ENCODE measurements at places on chromosomes 2 and 18. TPM values are rescaled to one million over a fixed set of nuclear protein-coding genes. Genes with fewer than 3 reads are reported as not detected.
A peak's percentile ranks its signal among the peaks of the same experiment; 100 is the strongest.

The KLHL30 gene
- total RNA-seq, result not detected

The CYP20A1 gene
- total RNA-seq, result 12.2 TPM

The SPATS2L gene
- total RNA-seq, result 8.9 TPM

The PLA2R1 gene
- not detected for total RNA-seq

The ADRA2B gene
- total RNA-seq, result 0.52 TPM

The MTX2 gene
- total RNA-seq, result 28.1 TPM

The PLGLB2 gene
- 0.10 TPM for total RNA-seq

The GMCL1 gene
- 15.9 TPM for total RNA-seq

The SNTG2 gene
- 1.0 TPM for total RNA-seq

The ASPRV1 gene
- 0.59 TPM for total RNA-seq

The TEKT4 gene
- not detected for total RNA-seq

- DNase-seq, result no peak
Measured at GRCh38 chr2:223925106-223925505, 20.0 kb downstream of the WDFY1 start.

GRCh38 chr2:229196448-229196847, 74.6 kb downstream of the PID1 start:
- no peak for DNase-seq

GRCh38 chr18:79819968-79820351, 22.2 kb downstream of the KCNG2 start:
- DNase-seq, result no peak

DNA sequence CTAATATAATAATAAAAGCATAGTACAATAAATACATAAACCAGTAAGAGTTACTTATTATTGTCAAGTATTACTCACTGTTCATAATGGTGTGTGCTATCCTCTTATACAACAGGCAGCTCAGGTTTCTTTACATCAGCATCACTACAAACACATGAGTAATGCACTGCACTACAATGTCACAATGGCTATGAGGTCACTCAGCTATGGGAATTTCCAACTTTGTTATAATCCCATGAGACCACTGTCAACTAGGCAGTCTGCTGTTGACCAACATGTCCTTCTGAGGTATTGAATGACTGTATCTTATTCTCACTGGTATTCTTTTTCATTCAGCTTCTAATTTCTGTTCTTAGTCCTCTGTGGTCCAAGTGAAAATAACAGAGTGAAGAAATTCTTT, 250.4 kb upstream of the DSEL start:
- no peak for DNase-seq

GRCh38 chr18:9434122-9434701, 41.1 kb upstream of the RALBP1 start:
- DNase-seq, result peak; percentile 5

- no peak for DNase-seq
Measured at GRCh38 chr18:59960272-59960671, 60.5 kb downstream of the PMAIP1 start.

- DNase-seq, result no peak
Measured at GRCh38 chr18:39375066-39375465, 1809.5 kb upstream of the CELF4 start.

DNA sequence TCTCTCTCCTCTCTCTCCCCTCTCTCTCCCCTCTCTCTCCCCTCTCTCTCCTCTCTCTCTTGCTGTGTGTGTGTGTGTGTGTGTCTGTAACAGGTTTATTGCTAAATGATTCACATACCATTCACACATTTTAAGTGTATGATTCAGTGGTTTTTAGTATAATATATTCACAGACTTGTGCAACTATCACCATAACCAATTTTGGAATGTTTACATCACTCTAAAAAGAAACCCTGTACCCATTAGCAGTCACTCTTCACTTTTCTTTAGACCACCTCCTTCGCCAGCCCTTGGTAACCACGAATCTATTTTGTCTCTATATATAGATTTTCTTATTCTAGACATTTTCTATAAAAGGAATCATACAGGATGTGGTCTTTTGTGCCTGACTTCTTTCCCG, 11.4 kb downstream of the THNSL2 start:
- peak; percentile 45 for DNase-seq

DNA sequence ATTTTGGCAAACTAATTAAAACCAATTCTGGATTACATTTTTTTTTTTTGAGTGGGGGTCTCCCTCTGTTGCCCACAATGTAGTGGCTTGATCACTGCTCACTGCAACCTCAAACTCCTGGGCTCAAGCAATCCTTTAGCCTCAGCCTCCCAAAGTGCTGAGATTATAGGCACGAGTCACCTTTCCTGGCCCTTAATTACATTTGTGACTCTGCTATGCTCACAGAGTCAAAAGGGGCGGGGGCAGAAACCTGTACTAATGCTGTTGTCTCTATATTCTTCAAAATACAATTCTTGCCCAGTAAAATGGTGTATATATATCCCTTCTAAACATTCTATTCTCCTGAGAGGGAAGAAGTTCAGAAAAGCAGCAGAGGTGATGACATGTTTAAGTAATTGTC, 23.2 kb downstream of the PRKD3 start:
- peak; percentile 25 for DNase-seq

- peak; percentile 30 for DNase-seq
Measured at GRCh38 chr18:80109676-80110078, 615 bp downstream of the ADNP2 start.

- DNase-seq, result no peak
Measured at GRCh38 chr2:134145519-134145918, 108.4 kb upstream of the MGAT5 start.

- no peak for DNase-seq
Measured at GRCh38 chr2:177726931-177727348, 334.4 kb downstream of the AGPS start.

- no peak for DNase-seq
Measured at GRCh38 chr2:154293864-154294263, 404.6 kb upstream of the KCNJ3 start.

DNA sequence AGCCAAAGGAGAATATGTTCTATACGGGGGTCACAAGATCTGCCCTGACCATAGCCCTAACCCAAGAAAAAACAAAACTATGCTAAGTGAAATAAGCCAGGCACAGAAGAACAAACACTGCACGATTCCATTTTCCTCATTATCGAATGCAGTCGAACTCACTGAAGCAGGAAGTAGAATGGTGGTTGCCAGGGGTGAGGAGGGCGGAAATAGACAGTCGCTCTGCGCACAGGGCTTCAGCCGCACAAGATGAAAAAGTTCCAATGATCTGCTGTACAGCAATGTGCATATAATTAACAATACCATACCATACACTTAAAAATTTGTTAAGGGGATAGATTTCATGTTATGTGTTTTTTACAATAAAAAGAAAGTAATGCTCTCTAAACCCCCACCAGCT, 257.7 kb downstream of the TXNL1 start:
- no peak for DNase-seq

DNA sequence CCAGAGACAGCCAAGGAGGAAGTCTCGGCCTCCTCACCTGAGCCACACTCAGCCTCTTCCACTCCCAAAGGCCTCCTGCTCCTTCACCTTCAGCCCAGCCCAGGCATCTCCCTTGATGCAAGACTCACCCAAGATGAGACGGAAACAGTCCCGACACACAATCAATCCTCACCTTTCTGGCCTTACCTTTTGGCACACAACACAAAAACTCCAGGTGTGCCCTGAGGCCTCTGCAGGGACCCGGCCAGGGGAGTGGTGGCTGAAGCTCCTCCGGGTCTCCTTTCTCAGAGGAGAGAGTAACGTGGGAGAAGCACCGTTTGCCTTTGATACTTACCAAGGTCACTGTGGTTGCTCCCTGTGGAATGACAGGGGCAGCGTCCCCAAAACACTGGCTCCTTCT, 23.8 kb upstream of the EFHD1 start:
- no peak for DNase-seq

- no peak for DNase-seq
Measured at GRCh38 chr2:167651406-167652151, 595.8 kb downstream of the STK39 start.

- DNase-seq, result no peak
Measured at GRCh38 chr18:22902093-22902492, 31.0 kb upstream of the RBBP8 start.

- DNase-seq, result no peak
Measured at GRCh38 chr2:48483916-48484315, 46.0 kb upstream of the STON1 start.

- DNase-seq, result no peak
Measured at GRCh38 chr2:3703757-3704355, 481 bp downstream of the DCDC2C start.

- DNase-seq, result no peak
Measured at GRCh38 chr2:164671664-164672396, 50.5 kb upstream of the GRB14 start.

DNA sequence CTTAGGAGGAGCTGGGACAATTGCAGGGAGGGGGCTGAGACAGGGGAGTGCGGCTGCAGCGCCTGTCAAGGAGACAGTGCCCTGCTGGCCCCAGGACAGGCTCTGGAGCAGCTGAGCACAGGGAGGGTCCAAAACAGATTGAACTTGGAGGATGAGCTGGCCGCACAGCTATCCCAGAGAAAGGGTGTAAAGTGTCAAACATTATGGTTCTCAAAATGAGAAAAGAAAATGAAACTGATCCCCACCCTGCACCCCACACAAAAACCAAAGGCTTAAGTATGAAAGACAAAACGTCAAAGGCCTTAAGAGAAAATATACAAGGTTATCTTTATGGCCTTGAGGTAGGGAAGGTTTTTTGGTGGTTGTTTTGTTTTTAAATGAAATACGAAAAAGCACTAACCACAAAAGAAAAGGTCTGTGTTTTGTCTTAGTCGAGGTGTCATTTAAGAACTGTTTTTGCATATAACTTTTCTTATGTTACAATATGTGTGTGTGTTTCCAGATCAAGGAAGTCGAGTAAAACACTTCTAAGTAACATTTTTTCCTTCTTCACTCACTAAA, 111.8 kb downstream of the HDAC4 start:
- DNase-seq, result peak; percentile 68

GRCh38 chr2:201116959-201117734, 1.2 kb downstream of the CFLAR start:
- peak; percentile 56 for DNase-seq

DNA sequence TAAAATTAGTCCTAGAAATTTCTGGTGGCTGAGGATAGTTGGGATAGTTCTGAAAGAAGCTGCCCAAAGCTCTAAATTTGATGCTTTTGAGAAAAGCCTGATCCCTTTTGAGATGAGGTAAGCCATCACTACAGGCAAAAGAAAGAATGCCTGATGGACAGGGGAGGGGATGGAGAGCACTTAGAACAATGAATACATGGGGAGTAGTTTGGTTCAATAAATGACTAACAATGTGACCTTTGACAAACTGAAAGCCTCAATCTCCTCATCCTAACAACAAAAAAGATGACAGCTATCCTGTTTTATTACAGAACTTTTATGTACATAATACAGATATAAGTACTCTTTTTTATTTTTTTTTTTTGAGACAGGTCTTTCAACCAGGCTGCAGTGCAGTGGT, 42.7 kb downstream of the GFPT1 start:
- no peak for DNase-seq

- DNase-seq, result no peak
Measured at GRCh38 chr2:147398996-147399395, 445.8 kb upstream of the ACVR2A start.

DNA sequence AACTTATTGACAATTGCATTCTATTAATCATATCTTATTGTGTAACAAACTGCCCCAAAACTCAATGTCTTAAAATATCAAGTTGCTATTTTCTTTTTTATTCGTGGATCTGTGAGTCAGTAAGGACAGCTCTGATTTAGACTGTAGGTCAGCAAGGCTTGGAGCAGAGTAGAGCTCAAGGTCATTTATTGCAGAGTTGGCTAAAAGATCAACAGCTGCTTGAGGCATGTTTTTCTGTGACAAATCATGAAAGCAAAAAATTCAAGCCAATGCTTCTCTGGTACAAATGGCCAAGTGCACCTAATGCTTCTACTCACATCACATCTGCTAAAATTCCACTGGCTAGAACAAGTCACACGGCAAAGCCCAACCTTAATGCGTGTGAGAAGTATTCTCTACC, 497.7 kb upstream of the LRATD1 start:
- no peak for DNase-seq

DNA sequence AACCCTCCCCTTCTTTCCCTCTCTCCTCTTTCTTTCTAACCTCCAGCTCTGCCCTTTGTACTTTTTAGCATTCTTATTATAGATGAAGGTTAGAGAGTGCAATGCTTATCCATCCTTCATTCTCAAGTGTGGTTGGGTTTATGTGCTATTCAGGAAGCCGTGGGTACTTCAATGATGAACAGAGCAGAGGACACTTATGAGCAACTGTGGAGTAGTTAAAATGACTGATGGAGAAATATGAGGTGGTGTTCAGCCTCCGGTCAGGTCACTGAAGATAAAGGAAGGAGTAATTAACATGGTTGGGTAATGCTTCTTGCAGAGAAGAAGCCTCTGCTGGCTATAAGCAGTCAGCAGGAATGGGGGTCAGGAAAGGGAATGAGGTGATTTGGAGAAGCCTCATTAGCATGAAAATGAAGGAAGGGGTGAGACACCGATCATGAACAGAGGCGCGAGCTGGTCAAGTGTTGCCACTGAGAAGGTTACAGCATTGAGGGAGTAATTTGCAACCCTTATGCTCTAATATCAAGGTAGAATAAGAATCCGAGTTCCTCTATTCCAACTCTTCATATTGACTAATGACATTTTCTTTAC, 174.7 kb downstream of the LPIN1 start:
- no peak for DNase-seq

DNA sequence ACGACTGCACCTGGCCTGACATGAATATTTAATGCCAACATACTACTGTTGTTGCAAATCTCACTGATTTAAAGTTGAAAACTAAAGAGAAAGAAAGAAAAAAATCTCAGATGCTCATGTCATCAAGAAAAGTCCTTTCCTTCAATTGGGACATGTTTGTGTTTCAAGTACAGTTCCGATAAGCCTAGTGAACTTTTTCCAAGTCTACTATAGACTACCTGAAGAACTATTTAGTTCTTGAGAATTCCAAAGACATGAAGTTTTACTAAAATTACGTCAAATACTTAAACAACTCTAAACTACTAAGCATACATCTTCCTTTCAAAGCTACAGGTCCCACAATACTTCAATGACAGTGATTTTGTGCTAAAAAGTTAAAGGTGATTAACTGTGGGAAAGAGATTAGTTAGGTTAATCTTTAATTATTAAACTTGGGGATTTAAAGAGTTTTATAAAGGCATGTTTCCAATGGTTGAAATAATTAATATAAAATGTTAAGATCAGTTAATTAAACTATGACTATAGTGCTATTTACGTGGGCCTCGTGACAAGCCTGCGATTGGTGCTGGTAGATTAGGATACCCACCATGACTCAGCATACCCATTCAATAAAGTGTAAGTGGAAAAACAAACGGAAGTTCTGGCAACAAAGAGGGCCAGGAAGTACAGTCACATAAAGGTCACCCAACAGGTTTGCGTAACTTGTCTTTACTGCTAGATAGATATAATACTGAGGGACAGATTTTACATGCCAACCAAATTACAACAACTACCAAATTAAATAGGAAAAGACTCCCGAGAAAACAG, 55.5 kb downstream of the SEPTIN10 start:
- DNase-seq, result peak; percentile 19

GRCh38 chr2:189876271-189876670, 92.0 kb downstream of the PMS1 start:
- no peak for DNase-seq

- DNase-seq, result no peak
Measured at GRCh38 chr18:79508565-79509535, 113.1 kb downstream of the NFATC1 start.
